T-helper 2 cell treated with Interferon-gamma antibody and Interleukin-4, amounts not matched to agents 5 μg/mL and 100 μg/mL, for 36 hours (primary cell): ENCODE measurements at places on chromosomes 7 and 10.

GRCh38 chr7:149845257-149845980, 7.2 kb downstream of the ZNF862 start:
- DNase-seq = no peak

GRCh38 chr10:70474780-70475179, 3.8 kb upstream of the PALD1 start:
- no peak for DNase-seq

GRCh38 chr10:76514321-76514720, 1082.9 kb downstream of the LRMDA start:
- DNase-seq = no peak

- DNase-seq = no peak
These were observed 12.4 kb upstream of the ZNF777 start for GRCh38 chr7:149473251-149473650.

- no peak for DNase-seq
These were observed 142.1 kb downstream of the CAMK1D start for GRCh38 chr10:12491491-12491890.

GRCh38 chr10:132194726-132195125, 8.0 kb downstream of the DPYSL4 start:
- no peak for DNase-seq

DNA sequence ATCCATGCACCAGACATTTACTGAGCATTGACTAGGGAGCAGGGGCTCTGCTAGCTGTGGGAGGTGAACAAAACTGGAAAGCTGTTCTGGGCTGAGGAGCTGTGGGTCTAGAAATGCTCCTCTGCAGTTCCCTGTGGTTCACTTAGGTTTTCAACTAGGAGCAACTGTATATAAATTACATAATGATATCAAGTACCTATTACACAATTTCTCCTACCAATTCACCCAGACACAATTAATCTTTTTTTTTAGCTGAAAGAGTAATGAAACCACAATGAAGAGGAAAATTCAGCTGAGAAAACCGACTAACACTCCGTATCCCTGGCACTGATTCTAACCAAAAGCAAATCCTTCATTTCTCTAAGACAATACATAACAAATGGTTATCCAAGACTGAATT, 39.4 kb downstream of the COL28A1 start:
- no peak for DNase-seq

GRCh38 chr7:111029574-111030251, 61.2 kb upstream of the LRRN3 start:
- DNase-seq = no peak

GRCh38 chr7:30612658-30613265, 18.1 kb downstream of the GARS1 start:
- DNase-seq = peak; percentile 33

- DNase-seq = peak; percentile 33
These were observed 45.0 kb downstream of the ALOX5 start for GRCh38 chr10:45418849-45419675.

DNA sequence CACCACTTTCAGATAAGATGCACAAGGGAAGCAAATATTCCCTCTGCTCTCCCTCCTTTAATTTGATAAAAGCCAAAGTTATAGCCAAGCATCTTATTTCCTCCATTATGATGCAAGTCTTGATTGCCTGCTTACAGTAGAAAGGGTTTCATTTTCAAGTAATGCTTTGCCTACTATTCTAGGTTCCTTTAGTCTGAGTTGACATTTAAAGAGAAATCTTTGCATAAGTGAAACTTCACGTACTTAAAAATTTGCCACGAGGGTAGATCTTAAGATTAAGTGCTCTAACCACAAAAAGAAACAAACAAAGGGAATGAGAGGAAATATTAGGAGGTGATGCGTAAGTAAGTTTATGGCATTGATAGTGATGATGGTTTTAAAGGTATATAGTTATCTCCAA, 78.1 kb upstream of the VWDE start:
- DNase-seq = no peak

- no peak for DNase-seq
These were observed 2.5 kb upstream of the BUB3 start for GRCh38 chr10:123151737-123152135.

DNA sequence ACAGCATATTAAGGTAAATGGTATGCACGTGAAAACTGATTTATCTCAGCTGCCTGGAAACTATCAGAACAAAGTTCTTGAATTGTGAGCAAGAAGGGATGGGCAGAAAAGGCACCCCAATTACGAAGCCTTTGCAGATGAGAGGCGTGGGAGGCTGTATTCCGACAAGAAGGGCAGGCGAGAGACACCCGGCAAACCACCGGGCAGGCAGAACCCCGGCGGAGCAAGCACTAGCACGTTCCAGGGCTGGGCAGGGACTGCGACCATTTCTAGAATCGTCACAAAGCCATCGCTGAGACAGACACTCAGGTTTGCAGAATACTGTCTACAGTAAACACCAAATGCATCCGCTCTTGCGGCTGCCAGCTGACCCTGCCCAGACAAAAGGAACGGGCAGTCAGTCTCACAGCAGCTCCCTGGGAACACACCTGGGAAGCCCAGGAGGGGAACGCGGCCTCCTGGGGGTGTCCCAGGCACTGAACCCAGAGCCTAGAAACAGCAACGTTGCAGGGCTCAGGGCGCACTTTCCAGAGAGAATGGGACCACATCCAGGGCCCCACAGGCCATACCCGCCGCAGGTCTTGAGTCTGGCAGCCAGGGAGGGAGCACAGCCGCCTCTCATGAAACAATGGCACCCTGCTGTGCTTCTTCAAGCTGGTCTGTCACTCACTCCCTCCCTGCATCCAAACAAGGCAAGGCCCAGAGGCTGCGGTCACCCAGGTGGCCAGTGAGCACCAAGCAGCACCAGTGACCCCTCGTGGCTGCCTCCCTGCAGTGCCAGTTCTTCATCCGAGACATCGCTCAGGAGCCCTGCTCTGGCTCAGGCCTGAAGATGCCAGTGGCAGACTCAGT, 261.9 kb downstream of the PTPRN2 start:
- no peak for DNase-seq

GRCh38 chr10:17647326-17647725, 3.4 kb downstream of the STAM start:
- no peak for DNase-seq

DNA sequence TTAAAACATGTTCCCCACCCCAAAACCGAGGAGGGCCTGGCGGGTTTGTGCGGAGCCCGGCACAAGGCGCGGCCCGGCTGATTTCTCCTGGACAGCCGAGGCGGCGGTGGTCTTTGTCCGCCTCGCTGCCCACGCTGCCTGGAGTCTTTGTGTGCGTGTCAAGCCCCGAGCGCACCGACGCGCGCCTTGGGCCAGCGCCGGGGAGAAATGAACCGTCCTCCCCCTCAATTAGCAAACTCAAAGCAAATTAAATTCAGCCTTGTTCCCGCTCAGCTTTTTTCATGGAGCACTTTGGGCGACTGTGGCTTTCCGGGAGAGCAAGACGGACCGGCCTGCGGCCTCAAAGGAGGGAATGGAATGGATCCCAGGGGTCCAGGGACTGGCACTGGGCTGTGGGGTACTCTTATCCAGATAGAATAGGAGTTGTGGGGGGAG, 4.1 kb downstream of the EMX2 start:
- DNase-seq = no peak

DNA sequence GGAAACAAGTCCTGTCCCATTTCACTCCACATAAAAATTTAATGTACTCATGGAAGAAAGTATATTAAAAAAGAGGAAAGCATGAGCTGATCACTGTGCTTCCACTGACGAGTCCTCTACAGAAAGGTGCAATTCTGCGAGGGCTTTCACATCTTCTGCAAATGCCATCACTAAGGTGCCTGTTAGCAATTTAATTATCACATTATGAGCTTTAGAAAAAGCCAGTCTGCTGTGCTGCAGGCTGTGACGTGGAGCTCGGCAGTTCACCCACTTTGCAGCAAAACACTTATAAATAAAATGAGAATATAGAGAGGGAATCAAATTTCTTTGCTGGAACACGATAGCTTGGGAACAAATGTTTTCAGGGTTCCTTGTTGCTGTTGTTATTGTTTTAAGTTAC, 22.5 kb upstream of the NEUROD6 start:
- no peak for DNase-seq

GRCh38 chr10:60266513-60266912, 123.2 kb downstream of the ANK3 start:
- DNase-seq = no peak

- no peak for DNase-seq
These were observed 140.2 kb upstream of the PPP2R2D start for GRCh38 chr10:131760416-131761166.

DNA sequence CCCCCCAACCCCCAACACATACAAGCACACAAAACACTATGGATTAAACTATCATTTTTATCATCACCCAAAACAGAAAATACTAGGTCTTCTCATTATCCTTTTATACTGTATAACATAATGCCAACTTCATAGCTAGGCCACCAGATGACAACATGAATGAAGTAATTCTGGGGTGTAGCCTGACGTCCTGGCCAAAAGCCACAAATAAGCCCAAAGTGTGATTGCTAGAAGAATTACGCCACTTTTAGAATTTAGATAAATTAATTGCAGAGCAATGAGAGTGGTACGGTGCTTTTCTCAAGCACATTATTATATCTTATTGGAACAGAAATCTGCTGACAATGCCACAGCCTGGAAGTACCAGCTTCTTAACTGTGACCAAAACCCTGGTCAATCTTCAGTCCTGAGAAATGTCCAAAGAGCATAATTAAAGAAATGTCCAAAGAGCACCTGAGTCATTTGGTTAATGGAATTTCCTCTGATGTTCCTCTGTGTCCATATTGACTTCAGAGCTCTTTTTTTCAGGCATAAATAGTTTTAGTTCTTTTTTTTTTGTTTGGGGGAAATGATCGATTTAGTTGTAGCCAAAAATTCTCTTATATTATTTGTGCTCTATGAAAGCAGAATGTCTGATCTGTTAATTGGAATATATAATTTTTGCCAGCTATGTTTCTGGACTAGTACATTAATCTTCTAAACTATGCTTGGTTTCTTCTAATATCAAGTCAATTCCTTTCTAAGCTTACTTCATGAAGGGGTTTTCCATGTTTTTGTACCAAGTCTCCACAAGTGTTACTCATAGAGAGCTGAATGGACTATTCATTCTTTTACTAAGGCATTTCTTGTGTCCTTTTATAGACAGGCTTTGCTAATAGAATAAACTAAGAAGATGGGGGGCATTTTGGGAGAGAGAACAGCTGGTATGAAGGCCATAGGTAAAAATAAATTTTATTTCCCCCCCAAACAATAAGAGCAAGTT, 233.4 kb upstream of the SLC26A5 start:
- no peak for DNase-seq

- DNase-seq = no peak
These were observed 139.1 kb upstream of the RHEB start for GRCh38 chr7:151658778-151659177.
